ENCODE measurements at places on chromosomes 13 and 19.

DNA sequence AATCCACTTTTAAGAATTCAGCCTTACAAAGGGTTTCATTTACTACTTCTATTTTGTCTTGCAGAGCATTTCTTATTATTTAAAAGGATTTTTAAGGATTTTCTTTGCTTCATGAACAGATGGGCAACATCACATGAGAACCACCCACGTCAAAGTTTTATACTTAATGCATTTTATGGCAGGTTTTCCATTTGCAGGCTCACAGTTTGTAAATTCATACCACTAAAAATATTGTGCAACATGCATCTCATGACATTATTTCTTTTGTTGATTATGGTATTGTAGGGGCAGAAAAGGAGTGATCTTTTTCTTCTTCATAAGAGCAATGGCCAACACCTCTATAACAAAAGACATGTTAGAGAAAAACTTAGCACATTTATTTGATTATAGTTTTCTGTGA, 554.0 kb upstream of the SPRY2 start:
- DNase-seq: no peak

DNA sequence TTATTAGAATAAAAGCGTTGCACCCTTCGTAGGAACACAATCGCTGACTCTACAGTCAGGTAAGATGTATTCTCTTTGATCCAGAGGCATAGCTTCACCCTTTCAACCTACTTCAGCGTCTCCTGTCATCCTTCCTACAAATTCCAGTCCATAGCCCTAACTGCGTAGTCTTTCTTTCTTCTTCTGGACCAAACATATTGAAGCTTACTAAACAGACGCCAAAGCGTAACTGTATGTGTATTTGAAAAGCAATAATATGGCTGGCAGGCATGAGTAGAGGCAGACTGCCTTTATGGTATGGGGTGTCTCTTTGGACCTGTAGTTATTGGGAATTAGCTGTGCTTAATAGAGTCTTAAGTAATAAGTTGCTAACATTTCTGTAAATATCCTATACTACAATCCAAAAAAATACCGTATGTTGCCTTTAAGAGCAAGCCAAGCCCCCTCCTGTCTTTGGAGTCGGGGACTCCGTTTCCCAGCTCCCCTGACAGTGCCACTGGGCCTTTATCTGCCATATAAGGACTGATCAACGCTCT, 392 bp upstream of the ZNF548 start:
- no peak for DNase-seq

DNA sequence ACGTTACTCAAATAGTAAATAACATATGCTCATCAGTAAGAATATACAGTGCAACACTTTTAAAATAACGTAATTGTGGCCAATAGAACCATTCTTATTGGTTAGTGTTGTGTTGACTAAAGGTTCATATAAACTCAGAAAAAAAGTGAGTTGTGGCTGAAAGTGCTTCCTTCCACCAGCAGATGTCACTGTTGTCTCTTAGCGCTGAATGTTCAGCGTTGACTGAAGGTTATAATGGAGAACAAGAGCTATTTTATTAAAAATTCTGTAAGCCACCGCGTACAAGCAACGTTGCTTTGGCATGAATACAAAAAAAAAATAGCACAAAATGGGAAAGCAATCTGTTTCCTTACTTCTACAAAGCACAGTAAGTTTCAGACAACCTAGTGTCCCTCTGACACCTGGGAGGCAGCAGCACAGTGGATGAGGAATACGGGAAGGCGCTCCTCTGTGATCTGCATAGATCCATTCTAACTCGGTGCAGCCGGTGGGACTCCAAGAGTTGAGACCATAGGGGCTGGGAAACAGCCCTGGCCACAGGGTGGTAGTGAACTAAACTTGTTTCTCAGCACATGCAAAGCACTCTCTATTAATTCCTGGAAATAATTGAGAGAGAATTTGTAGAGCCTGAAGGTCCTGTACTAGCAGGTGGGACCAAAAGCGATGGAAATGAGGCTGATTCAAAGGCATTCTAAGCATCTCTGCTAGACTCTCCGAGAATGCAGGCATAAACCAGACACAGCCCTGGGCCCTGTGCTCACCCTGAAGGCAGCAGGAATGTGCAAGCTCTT, 23.9 kb upstream of the OXGR1 start:
- DNase-seq: no peak

DNA sequence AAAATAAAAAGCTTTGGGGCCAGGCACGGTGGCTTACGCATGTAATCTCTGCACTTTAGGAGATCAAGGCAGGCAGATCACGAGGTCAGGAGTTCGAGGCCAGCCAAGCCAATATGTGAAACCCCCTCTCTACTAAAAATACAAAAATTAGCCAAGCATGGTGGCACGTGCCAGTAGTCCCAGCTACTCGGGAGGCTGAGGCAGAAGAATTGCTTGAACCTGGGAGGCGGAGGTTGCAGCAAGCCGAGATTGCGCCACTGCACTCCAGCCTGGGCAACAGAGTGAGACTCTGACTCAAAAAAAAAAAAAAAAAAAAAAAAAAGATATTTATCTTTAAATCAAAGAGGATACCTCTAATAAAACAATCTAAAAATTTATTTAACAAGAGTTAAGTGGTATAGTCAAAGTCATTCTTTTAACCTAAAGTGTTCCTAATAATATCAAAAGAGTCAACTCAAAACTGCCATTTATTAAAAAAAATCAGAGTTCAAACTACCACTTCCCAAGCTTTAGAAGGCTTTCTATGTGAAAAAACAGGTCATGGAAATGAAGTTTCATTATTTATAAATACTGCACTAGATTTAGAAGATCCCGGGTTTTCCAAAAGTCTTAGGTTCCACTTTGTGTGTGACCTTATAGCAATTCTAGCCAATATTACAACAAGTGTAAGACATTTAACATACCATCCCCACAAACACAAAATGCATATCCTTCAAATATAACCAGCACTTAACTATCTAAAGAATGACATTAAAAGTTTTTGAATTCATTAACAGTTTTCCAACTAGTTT, 4.4 kb downstream of the FOXO1 start:
- DNase-seq: no peak

- no peak for DNase-seq
These were observed 159.5 kb upstream of the EDNRB start for GRCh38 chr13:78078168-78078567.

- no peak for DNase-seq
These were observed 233.3 kb upstream of the DACH1 start for GRCh38 chr13:72100339-72100738.

DNA sequence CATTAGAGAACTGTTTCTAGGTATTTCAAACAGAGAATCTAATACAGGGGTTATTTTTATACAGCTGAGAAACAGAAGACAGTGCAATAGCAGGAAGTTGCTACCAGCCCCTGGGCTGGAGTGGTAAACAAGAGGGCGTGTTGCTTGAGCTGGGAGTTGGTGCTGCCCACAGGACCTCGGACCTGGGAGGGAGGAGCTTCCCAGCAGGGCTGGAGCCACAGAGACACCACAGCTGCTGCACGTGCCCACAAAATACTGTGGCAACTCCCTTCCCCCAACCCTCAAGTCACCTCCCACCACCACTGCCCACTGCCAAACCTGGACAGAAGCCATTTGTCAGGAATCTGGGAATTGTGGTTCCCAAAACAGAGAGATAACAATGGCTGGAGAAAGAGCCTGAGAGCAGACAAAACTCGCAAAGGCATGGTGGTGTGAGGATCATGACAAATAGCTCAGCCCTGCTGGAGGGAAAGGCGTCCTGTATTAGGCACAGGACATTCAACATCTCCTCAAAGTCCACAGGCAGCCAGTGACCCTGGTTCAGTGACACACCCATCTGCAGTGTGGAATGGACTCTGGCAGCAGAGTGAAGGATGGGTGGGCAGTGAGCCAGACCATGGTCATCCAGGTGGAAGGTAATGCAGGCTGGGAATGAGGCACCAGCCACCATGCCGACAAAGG, 57.2 kb downstream of the SPATA13 start:
- DNase-seq: no peak

- no peak for DNase-seq
These were observed 334.0 kb downstream of the SLITRK5 start for GRCh38 chr13:88005188-88005587.

- DNase-seq: no peak
These were observed 180.4 kb downstream of the TM9SF2 start for GRCh38 chr13:99681695-99682094.
